NCI-H1417 treated with DMSO at 0.1 percent for 48 hours (cell line): ENCODE measurements at places on chromosomes 3 and 15.

- DNase-seq, result no peak
Measured at GRCh38 chr15:53757906-53758305, 1.6 kb downstream of the WDR72 start.

DNA sequence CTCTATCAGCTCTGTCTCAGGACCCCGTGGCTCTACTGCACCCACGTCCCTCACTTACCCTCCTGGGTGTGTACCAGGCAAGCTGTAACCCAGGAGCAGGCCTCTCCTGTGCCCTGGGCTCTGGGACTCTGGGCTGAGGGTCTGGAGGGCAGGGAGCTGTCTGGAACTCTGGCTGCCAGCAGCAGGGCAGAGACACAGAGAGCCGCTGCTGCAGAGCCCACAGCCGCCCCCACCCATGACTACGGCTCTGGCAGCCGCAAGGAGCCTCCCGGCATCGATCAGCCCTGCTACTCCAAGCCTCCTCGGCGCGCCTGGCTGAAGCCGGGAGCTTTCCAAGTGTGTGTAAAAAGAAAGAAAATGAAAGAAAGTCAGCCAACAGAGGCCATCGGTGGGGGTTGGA is 103.7 kb upstream of the ATP2B2 start:
- DNase-seq, result no peak

DNA sequence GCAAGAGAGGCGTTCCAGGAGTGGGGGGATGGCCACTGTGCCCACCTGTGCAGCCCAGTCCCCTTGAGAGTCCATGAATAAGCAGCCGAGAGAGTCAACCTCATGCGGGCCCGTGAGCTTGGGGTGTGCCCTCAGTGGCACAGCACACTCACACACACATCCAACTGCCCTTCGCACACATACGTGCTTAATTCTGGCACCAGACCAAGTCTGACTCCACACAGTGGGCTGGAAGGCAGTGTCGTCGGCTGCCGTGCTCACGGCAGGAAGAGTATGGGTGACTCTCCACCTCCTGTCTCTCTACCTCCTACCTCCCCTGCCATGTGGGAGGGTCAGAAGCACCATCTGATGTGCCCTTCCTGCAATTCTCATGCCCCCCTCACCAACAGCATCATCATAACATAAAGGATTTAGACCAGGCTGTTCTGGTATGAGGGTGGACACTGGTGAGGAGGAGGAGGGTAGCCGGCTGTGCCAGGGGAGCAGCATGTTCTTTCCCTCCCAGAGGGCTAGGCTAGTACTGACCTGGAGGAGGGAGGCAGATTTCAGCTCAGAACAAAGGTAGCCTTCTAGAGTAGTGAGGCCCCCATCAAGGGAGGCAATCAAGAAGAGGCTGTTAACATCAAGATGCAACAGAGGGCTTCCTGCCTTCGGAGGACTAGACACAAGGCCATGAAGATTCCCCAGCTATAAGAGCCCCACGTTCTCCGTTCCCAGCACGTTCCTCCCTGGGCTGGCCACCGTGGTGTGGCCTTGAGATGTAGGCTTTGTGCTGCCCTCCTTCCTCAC is 5.3 kb upstream of the STRA6 start:
- no peak for DNase-seq

DNA sequence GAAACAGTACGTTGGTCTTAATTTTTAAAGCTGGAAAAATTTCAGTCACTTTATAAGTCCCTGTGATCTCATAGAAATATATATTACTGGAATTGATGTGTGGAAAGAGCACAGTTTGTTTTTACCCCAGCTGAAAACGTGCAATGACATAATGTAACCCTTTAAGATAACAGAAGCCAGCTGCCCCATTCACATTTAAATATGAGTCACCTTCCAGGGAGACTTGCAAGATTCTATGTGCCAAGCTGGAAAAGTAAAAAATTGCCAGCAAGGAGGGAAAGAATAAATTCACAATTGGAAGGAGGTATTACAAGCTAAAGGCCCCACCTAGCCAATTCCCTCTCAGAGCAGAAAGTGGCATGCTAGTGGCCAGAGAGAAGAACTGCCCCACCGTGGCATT is 50.2 kb downstream of the SAMMSON start:
- no peak for DNase-seq

GRCh38 chr3:171095063-171095462 is 68.5 kb upstream of the SLC2A2 start:
- no peak for DNase-seq

GRCh38 chr15:46735115-46735514 is 982.2 kb upstream of the SEMA6D start:
- no peak for DNase-seq

DNA sequence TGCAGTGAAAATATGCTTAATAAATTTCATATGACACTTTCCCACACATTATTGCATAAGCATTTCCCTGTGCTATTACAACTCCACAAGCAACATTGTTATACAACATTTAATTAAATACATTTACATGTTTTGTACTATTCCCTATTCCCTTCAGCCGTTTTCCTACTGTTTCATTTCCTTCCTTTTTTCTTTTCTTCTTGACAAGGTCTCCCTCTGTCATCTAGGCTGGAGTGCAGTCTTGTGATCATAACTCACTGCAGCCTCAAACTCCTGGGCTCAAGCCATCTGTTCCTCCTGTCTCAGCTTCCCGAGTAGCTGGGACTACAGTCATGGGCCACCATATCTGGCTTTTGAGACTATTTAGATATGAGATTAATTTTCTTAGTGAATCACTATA is 254.7 kb downstream of the NFKBIZ start:
- no peak for DNase-seq

DNA sequence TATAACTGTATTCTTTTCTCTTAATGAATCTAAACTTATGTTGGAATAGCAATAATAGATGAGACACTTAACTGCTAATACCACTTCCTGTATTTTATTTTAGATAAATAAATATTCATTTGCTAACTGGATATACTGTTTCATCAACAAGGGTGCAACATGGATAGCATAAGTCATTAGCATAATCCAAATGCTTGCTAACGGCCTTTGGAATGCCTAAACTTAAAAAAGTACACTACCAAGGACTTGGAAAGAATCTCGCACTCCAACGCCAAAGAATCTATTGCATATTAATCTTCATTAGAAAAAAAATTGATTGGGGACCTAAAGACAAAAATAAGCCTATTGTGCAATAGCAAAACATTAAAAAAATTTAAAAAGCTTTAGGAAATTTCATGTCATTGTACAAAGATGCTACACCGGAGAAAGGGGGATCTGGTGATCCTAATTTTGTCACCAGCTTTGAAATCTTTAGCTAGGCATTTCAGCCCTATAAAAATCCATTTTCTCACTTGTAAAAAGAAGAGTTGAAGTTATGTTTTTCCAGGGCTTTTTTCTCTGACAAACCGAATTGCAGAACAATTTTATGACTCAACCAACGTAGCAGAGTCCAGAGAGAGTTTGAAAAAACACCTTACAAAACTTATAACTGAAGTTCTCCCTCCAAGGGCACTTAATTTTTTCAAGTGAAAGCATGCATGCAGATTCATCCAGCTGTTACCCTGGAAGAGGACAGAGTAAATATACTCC is 4.1 kb downstream of the VGLL3 start:
- DNase-seq, result no peak

- no peak for DNase-seq
Measured at GRCh38 chr15:98232761-98233160, 272.3 kb downstream of the ARRDC4 start.

GRCh38 chr15:80711886-80712285 is 16.8 kb downstream of the ABHD17C start:
- no peak for DNase-seq

DNA sequence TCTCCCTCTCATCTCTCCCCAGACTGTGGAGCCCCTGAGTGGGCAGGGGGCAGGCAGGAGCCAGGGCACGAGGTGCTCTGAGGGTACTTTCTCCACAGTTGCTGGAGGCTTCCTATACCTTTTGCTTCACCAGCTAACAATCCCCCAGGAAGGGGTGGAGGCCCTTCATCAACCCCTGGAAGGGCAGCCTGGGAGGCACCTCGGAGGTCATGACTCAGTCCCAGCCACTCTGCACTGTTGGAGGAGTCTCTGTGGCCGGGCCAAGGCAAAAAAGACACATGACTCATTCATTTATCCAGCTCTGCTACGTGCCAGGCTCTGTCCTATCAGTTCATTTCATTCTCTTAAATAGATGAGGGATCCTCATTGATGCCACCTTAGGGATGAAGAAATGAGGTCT is 15.6 kb upstream of the KY start:
- no peak for DNase-seq

DNA sequence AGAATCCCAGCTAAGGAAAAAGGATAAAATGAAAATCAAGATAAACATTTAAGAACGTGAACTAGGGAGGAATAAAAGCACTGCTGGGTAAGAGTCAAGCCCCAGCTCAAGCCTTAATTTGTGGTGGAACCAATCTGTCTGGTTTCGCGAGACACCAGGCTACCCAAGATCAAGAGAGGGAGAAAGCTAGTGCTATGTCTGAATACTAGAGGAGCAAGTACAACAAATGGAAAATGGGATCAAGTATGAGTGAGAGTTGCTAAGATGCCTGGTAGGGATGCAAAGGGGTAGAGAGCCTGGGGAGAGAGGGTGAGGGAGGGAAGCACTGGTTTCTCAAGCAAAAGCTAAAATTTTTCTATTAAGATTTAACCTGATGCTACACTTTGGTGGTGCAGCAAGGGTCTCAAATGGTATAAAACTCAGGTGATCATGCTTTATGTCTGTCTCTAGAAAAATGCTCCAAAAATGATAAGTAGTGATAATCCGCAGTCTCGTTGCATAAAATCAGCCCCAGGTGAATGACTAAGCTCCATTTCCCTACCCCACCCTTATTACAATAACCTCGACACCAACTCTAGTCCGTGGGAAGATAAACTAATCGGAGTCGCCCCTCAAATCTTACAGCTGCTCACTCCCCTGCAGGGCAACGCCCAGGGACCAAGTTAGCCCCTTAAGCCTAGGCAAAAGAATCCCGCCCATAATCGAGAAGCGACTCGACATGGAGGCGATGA is 1.7 kb upstream of the SETD5 start:
- DNase-seq, result no peak

DNA sequence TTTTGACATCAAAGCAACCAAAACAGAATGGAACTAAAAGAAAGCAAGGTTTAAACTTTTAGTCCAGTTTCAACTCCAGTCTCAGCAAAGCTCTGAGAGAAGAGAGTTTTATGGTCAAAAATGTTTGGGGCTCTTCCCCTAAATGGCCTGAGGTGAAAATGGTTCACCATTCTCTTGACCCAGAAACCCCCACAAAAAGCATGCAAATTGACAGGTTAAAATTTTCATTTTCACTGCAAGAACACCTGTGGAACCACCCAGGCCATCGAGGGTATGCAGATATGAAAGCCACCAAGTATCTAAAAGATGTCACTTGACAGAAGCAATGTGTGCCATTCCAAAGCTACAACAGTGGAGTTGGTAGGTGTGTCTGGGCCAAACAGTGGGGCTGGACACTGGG is 195.0 kb downstream of the MAGI1 start:
- DNase-seq, result no peak

DNA sequence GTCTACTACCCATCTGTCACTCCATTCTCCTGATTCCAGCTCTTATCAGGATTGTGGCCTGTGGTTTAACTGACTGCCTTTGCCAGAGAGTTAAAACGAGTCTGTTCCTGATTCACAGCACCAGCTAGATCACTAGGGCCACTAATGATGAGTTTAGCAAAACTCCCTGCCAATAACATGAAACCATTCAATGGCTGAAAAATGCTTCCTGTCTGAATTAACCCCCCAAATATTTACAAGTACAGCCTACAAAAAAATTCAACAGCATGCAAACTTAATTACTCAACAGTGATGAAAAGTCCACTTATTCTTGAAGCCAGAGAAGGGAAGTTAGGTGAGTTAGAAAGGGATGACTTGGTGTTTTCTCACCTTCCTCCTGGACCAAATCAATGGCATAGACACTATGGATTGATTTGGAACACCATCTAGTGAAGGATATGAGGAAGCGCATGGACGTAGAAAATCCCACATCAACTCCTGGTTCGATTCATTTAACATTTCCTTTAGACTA is 141.4 kb downstream of the TGFBR2 start:
- no peak for DNase-seq

DNA sequence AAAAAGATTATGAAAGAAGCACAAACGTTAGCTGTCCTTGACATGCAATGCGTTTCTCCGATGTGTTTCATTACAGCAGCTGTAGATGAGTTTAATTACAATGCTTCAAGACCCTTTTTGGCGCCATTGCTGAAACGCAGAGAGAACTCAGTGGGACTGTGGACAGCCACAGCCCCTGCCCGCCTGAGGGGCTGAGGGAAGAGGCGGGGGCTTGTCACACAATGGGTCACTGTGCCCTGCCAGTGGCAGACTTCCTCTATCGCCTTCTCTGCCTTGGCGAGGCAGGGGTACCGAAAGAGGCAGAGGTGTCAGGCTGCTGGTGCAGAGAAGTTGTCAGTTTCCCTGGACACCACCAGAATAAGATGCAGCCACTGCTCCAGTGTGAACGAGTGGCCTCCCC is 252.0 kb downstream of the NR2F2 start:
- no peak for DNase-seq

DNA sequence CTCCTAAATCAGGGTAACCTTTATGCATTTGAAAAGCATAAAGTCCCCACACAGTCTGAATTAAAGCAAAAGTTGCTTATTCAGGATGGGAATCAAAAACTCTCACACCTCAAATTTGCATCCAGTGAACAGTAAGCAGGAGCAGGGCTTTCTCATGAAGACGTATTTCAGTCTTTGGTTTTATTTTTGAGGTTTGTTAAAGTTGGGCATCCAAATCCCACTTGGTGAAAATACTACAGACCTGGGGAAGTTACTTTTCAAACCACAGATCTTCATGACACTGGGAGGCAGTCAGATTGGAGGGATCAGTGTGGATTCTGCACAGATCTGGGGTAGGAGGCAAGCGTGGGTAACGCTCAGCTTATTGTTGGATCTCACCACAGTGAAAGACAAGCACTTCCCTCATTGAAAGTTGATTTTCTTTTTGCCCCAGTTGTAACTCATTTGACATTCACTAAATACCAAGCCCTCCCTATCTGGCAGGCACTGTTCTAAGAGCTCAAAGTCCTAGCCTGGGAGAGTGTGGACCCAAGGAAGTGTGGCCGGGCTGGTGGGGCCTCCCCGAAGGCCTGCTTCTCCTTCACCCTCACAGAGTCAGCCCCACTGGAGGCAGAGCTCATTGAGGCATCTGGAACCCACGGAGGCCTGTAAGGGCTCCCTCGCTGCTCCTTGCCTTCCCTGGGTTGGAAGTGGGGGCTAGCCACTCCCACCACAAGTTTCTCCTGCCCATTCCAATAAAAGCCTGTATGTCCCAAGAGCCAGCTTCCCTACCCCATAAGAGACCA is 783 bp upstream of the ISG20 start:
- no peak for DNase-seq

- DNase-seq, result no peak
Measured at GRCh38 chr3:149080699-149081091, 5.6 kb downstream of the HLTF start.

DNA sequence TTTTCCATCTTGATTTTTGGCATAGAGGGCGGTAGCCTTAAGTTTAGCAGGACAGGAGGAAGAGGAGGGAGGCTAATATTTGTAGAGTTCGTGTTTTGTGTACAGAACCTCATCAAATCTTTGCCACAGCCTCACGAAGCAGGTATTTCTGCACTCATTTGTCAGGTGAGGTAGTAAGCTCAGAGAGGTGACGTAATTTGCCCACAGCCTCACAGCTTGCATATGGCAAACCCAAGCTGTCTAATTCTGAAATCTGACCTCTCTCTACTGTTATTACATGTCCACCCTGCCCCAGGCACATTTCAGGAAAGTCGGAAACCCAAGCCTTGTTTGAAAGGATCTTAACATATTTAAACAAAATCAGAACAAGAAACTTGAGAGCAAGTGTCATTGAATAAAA is 91.1 kb upstream of the TPM1 start:
- DNase-seq, result no peak
